Lower lobe of right lung (tissue), 2 donors: ENCODE measurements at places on chromosomes 1 and 21. TPM values are rescaled to one million over a fixed set of nuclear protein-coding genes. Genes with fewer than 3 reads are reported as not detected.
A peak's percentile ranks its signal among the peaks of the same experiment; 100 is the strongest.

Gene CHRNB2
- not detected for total RNA-seq

GRCh38 chr1:231836227-231836893 is 209.8 kb downstream of the DISC1 start:
- DNase-seq: no peak

GRCh38 chr1:42370876-42371549 is 9.6 kb upstream of the RIMKLA start:
- DNase-seq: no peak

DNA sequence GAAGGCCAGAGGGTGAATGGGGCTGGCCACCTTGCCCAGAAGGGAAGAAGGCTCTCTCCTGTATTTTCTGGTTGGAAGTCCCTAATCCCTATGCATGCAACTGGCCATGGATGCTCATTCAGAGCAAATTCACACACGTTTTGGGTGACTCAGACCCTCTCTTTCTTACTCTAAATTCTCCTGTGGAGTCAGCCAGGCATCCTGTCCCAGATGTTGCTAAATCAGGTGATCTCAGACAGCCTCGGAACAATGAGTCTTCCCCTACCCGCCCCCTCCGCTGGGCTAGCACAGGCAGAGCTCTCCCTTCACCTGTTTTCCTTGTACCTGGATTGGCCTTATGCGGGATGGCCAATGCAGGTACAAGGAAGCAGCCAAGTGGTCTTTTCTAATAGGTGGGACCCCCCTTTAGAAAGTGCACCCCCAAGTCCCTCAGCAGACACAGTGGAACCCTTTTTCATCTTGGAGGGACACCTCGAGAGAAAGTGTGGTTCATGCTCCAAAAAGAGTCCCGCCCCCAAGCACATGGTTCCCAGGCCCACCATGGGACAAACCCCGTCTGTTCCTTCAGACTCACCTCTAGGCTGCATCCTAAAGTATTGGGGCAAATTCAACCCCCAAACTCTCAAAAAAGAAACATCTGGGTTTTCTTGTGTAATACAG is 8.6 kb downstream of the S100A6 start:
- DNase-seq: no peak

DNA sequence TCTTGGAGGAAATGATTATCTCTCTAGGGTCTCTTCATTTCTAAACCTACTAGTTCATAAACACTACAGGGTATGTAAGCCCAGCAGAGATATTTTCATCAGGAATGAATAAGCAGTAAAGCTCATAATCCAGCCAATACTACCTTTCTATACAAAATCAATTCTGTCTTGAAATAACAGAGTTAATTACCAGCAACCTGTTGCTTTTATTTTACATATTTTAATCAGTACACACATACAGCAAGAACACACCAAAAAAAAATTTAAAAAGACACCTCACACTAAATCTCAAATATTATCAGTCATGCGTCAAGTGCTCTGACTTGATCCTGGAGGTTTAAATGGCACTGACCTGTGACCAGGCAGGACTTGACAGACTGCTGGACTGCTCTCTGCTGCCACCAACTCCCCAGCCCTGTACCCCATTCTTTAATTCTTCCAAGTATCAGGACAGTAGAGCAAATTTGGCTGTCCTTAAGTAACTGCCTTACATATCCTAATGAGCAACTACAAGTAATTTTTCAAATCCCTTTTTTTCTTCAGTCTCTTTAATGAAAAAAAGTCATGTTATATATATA is 98.5 kb downstream of the CDC42BPA start:
- DNase-seq: no peak

Gene UBE2J2
- 49.9 TPM for total RNA-seq

DNA sequence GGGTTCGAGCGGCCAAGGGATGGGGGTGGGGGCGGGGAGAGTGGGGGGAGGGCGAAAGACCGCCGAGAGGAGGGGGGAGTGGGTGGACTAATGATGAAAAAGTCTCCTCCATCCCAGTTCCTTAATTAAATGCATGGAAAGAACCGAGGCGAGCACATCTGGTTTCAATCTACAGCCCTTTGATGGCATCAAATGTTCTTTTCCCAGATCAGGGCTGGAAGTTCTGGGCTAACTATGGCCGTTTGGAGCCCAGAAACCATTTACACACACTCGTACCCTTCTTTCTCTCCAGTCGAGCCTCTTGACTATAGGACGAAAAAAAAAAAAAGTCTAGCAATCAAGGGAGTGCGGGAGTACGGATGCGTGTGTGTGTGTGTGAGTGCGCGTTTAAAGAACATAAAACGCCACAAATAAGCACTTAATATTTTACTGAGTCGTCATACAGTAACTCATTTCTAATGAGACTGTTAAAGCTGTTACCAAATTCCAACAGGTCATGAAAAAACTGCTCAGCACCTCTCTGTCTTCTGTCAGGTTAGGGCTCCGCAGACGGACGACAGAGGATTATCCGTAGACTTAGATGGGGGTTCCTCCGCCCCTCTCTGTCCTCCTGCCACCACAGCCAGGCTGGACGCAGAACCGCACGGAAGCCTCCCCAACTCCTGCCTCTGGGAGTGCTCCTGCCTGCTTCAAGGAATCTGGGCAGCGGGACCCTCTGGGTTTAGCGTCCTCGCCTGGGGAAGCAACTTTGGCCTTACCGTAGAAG is 2.1 kb upstream of the PRRX1 start:
- no peak for DNase-seq

- DNase-seq: no peak
Measured at GRCh38 chr1:89060091-89060490, 4.9 kb downstream of the GBP1 start.

GRCh38 chr1:193569096-193569982 is 382.9 kb upstream of the B3GALT2 start:
- DNase-seq: no peak

GRCh38 chr1:214317300-214317699 is 36.3 kb downstream of the SMYD2 start:
- DNase-seq: no peak

GRCh38 chr1:7538849-7539768 is 232.0 kb upstream of the VAMP3 start:
- DNase-seq: peak; percentile 10

Gene TXNIP
- total RNA-seq: 1,554 TPM

DNA sequence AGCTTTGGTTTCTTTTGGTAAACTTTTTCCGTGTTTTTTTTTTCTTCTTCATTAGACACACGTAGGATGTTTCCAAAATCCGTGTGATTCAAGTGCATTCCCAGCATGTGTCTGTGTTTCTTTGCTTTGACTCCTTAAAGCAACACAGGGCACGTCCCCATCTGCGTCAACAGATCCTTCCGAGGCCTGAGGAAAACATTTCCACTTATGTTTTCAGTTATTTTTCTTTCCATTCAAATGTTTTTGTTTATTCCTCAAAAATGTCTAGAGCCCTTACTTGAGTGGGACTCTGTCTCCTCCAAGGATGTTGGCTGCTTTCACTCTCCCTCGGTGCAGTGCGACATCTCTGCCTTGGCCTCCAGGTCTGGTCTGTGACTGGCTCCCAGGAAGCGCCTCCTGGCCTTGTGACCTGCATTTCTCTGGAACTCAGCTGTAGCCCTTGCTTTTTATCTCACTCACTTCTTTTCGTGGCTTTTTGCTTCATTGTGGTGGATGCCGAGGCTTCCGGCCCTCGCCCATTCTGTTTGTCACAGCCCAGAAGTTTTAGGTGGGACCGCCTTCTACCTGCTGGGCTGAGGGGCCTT is 31.3 kb upstream of the SLC19A1 start:
- DNase-seq: peak; percentile 34

Gene SH2D2A
- 3.5 TPM for total RNA-seq

DNA sequence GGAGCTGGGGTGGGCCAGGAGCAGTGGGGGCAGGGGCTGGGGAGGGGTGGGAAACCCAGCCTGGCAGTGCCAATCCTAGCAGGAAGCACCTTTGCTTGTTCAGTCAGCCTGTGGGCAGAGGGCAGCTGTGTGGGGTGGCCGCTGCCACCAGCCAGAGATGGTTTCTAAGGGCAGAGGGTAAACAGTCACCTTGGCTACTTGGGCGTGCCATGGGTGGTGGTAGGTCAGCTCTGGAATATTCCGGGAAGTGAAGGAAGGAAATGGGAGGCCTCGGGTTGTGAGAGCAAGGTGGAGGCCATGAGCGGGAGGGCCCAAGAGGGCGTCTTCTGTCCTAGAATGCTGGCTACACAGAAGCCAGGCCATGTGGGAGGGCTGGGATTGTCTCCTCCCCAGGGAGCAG is 20.7 kb upstream of the WNT4 start:
- no peak for DNase-seq

GRCh38 chr1:248844526-248844925 is 6.5 kb downstream of the ZNF672 start:
- no peak for DNase-seq

DNA sequence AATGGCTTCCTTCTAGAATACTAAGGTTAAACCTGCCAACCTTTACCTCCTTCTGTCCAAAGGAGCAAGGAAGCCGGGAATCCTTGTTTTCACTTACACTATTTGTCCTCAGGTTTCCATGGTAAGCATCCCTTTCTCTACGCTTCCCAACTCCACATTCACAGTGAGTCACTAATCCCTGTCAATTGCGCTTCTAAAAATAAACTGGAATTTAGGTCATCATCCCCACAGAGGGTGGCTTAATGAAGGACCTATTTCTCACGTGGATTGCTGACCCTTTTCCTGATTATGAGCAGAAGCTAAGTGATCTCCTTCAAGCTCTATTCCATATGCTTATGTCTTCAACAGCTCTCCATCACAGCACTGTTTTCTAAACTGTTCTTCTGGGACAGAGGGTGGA is 39.9 kb upstream of the ABCA4 start:
- DNase-seq: no peak

GRCh38 chr1:224980181-224980580 is 50.7 kb downstream of the DNAH14 start:
- no peak for DNase-seq

Gene TRAF3IP3
- 12.4 TPM for total RNA-seq

DNA sequence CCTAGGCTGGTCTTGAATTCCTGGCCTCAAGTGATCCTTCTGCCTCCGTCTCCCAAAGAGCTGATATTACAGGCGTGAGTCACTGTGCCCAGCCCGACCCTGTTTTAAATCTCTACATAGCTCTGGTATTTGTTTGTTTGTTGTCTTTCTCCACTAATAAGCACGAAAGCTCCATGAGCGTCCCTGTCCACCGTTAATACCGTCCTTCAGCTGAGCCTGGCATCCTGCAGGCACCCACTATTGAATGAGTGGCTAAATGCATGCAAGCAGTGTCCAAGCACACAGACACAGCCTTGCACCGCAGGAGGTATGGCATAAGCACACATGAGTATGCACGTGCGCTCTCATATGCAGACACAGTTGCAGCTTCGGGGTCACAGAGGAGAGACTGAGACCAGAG is 4.5 kb upstream of the COL16A1 start:
- no peak for DNase-seq

DNA sequence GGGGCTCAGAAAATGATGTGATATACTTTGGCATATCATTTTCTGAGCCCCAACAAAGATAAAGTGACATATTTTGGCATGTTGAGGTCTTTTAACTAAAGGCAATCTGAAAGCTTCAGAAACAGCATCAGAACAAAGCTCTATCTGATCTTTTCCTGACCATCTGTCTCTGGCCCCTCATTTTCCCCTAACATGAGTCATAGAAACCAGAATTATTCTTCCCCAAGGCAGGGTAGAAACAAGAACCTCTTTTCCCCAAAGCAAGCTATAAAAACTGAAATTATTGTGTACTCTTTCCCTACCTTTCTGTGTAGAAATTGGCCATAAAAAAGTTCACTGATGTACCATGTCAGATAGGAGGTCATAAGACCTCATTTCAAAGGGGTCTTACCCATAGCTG is 48.7 kb upstream of the PLA2G4A start:
- no peak for DNase-seq

Gene REN
- total RNA-seq: 0.59 TPM

- DNase-seq: no peak
Measured at GRCh38 chr1:89904219-89904980, 83.6 kb downstream of the LRRC8D start.

DNA sequence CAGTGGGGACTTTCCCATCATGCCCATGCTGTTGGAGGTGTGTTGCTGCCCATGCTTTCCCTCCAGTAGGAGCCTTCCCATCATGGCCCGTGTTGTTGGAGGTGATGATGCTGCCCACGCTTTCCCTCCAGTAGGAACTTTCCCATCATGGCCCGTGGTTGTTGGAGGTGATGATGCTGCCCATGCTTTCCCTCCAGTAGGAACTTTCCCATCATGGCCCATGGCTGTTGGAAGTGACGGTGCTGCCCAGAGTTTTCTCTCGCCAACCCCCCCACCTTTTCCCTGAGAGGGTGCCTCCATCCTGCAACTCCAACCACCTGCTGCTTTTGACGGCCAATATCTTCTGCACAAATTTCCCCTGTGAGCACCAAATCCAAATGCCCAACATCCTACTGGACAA is 205.7 kb downstream of the TOMM20 start:
- DNase-seq: no peak

Gene C1orf141
- total RNA-seq: 2.2 TPM

- no peak for DNase-seq
Measured at GRCh38 chr1:17789926-17790325, 34.8 kb downstream of the ACTL8 start.

DNA sequence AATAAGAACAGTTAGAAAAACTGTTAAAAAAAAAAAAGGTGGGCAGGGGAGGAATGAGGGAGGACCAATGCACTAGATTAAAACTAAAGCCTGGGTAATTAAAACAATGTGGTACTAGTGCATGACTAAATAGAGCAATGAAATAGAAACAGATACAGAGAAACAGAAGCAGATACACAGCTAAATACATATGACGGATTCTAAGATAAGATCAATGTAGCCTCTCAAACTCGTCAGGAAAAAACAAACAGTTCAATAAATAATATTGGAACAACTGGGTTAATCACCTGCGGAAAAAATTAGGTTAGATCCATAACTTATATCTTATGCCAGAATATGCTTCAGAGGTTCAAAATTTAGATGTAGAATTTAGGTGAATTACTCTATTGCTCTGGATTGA is 68.2 kb downstream of the ERO1B start:
- no peak for DNase-seq

DNA sequence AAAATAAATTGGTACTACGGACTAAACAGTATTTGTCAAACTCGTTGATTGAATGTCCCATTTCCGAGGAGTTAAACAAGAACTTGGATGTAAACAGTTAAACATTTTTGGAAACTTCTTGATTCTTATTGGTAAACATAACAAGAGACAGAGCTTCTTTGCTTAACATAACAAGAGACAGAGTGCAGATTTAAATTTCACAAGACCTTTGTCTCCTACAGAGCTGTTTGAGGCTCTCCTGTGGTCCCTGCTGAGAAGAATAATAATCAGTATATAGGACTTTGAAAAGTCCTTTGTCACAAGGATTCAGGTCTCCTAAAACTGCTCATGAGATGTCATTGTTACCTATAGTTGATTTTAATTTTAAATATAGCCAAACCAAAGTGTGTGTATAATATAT is 170.6 kb upstream of the C21orf91 start:
- DNase-seq: no peak

Gene UHMK1
- 56.4 TPM for total RNA-seq

Gene RCSD1
- 20.7 TPM for total RNA-seq

Gene ATP1A4
- total RNA-seq: 1.1 TPM

DNA sequence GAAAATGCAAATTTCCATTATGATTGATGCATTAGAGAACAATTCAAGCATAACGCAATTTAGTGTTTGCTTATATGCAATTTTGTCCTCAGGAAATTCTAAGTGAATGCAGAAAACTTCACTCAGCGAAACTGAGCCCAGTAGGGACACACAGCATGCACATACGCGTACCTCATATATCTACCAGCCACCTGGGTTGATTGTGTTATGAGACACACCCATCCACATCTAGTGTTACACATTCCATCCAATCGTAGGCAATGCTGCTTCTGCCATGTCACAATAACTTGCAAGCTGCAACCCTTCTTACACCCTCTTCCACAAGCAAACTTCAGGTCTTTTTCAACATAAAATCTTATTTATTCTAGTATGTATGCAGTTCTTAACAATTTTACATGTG is 312.9 kb downstream of the HHAT start:
- no peak for DNase-seq
